ENCODE measurements at places on chromosomes 13 and 19. TPM values are rescaled to one million over a fixed set of nuclear protein-coding genes. Genes with fewer than 3 reads are reported as not detected.

- no peak overlapping the region for H3K4me3 ChIP-seq
- no peak overlapping the region for H3K27ac ChIP-seq
- H3K36me3 ChIP-seq, result peaks cover 5% of the 10 kb centered on the region
These were observed 36.5 kb downstream of the OPA3 start for GRCh38 chr19:45547965-45548609.

FFAR3 gene
- total RNA-seq, result not detected

ZNF730 gene
- not detected for total RNA-seq

DNA sequence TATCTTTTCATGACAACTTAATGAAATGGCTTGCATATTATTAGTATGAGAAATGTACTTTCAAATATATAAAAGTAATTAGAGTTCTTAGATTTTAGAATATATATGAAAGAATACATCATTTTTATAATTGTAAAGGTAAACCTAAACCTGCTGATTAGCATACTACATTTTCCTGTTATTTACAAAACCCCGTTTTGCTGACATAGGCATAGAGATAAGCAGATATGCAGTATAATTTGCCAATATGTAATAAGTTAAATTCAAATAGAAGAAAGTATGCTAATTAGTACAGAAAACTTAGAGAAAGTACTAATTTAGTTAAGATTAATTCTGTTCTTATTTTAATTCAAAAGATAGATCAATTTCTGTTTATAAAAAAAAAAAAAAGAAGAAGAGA lies 21.5 kb downstream of the MAB21L1 start:
- H3K4me3 ChIP-seq, result no peak overlapping the region
- H3K4me1 ChIP-seq, result no peaks in the 10 kb centered on the region
- H3K27ac ChIP-seq, result no peak overlapping the region
- no peaks in the 10 kb centered on the region for H3K36me3 ChIP-seq
- no peaks in the 10 kb centered on the region for H3K27me3 ChIP-seq
- DNase-seq, result no peak

NCCRP1 gene
- total RNA-seq, result 0.39 TPM

TNNT1 gene
- total RNA-seq, result not detected

DNA sequence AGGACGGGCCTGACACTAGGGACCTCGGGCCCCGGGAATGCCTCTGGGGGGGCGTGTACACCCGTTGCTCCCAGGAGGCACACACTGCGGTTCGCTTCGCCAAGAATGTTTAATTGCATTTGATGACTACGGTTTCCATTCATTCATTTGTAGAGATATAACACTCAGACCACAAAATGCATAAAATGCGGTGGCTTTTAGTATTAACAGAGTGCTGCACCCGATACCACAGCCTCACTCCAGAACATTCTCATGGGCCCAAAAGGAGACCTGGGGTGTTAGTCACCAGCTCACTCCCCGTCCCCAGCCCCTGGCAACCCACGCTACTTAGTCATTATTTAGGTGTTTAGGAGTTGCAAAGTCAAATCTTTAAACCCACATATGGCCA lies 21.8 kb downstream of the HCN2 start:
- H3K4me3 ChIP-seq, result no peak overlapping the region
- H3K27ac ChIP-seq, result peak overlapping the region; percentile 35
- DNase-seq, result no peak
- H3K27me3 ChIP-seq, result no peaks in the 10 kb centered on the region

PVR gene
- total RNA-seq, result 58.3 TPM

DNA sequence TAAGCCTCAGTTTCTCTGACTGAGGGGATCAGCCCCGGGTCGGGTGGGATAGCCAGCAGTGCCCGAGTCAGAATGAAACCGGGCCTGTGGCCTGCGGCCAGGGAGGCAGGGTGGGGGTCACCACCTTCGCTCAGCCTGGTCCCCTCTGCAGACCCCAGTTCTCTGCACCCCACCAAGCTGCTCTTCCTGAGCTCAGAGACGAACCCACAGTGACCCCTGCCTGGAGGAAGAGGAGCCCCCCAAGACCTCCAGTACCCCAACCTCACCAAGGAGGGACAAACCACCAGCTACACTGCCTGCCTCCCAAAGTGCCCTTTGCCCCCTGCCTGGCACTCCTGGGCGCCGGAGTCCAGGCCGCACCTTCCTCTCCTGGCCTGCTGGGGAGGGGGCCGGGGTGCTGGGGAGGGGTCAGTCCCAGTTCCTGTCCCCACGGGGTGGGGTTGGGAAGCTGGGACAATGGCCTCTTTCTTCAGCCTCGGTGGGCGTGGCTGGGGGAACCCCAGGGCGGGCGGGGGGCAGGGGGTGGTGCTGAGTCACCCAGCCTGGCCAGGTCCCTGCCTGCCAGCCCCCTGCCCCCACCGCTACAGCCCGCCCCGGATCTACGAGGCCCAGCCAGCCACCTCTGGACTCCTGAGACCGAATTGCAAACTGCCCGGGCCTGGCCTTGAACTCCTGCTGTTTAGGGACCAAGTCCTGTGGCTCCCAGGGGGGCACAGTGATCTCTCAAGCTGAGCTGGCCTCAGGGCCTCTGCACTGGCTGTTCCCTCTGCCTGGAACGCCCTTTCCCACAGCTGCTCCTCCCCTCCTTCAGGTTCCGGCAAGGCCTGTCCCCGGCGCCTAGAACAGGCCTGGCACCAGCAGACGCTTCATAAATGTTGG lies 14.3 kb downstream of the ZBTB7A start:
- H3K27ac ChIP-seq, result peak overlapping the region; percentile 53
- H3K27me3 ChIP-seq, result no peaks in the 10 kb centered on the region
- peak overlapping the region; percentile 33 for H3K4me3 ChIP-seq
- peaks cover 80% of the 10 kb centered on the region for H3K4me1 ChIP-seq
- H3K36me3 ChIP-seq, result peaks cover 77% of the 10 kb centered on the region

GRCh38 chr13:80901530-80901929 lies 560.6 kb upstream of the SPRY2 start:
- no peak overlapping the region for H3K4me3 ChIP-seq
- no peaks in the 10 kb centered on the region for H3K27me3 ChIP-seq
- no peaks in the 10 kb centered on the region for H3K36me3 ChIP-seq
- H3K27ac ChIP-seq, result no peak overlapping the region

- H3K4me3 ChIP-seq, result no peak overlapping the region
- no peak overlapping the region for H3K27ac ChIP-seq
- H3K27me3 ChIP-seq, result no peaks in the 10 kb centered on the region
- H3K36me3 ChIP-seq, result no peaks in the 10 kb centered on the region
- DNase-seq, result no peak
- H3K4me1 ChIP-seq, result peaks cover 5% of the 10 kb centered on the region
These were observed 32.3 kb downstream of the WASF3 start for GRCh38 chr13:26589754-26590153.

DNA sequence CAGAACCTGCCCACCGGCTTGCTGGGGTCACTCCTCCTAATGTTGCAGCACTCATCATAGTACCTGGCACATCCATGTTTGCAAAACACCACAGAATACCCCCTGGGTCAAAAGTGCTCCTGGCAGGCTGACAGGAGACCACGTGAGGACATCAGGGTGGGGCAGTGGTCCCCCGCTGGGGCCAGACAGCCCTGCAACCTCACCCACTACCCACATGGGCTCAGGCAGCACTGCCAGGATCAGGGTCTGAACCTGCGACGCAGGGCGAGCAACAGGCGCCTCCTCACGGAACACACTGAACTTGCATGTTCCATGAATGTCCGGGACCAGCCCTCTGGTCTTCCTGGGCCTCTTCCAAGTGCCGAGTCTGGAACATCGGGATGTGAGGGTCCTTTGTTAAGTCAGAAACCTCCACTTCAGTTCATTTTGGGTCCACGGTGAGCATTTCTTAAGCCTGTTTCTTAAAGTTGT lies 1.4 kb upstream of the SLC7A9 start:
- no peaks in the 10 kb centered on the region for H3K4me1 ChIP-seq
- H3K36me3 ChIP-seq, result peaks cover 5% of the 10 kb centered on the region
- no peak overlapping the region for H3K27ac ChIP-seq

- H3K27ac ChIP-seq, result no peak overlapping the region
- DNase-seq, result peak; percentile 94
- peaks cover 9% of the 10 kb centered on the region for H3K4me1 ChIP-seq
- no peak overlapping the region for H3K4me3 ChIP-seq
These were observed 19.2 kb downstream of the RCN3 start for GRCh38 chr19:49546825-49547565.

ZNF85 gene
- 2.2 TPM for total RNA-seq

- H3K4me3 ChIP-seq, result no peak overlapping the region
- no peaks in the 10 kb centered on the region for H3K36me3 ChIP-seq
- no peak overlapping the region for H3K27ac ChIP-seq
These were observed 259.9 kb downstream of the TBC1D4 start for GRCh38 chr13:75222031-75222430.

DNA sequence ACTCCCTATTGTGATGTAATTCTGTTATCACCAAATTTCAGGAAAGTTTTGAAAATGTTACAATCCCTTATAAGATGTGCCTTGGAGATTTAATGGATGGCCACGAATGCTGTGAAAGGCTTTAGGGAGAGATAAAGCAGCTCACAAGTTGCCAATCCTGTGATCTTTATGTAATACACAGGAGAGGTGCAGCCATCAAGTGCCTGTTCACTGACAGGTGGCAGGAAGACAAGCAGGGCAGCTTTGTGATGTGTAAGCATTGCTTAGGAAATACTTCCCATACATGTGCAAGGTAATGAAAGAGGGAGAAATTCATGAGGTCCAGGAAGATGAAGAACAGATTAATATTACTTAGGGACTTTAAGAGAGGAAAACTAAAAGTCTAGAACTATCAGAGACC lies 628.8 kb downstream of the SLITRK6 start:
- H3K4me1 ChIP-seq, result no peaks in the 10 kb centered on the region
- DNase-seq, result no peak
- H3K27me3 ChIP-seq, result no peaks in the 10 kb centered on the region

ADGRE2 gene
- 2.9 TPM for total RNA-seq
